Stimulated activated CD8-positive, alpha-beta memory T cell treated with anti-CD3 and anti-CD28 coated beads, Interleukin-7, amount 100 ng/mL, for 48 hours (primary cell): ENCODE measurements at places on chromosomes 1 and 21.

DNA sequence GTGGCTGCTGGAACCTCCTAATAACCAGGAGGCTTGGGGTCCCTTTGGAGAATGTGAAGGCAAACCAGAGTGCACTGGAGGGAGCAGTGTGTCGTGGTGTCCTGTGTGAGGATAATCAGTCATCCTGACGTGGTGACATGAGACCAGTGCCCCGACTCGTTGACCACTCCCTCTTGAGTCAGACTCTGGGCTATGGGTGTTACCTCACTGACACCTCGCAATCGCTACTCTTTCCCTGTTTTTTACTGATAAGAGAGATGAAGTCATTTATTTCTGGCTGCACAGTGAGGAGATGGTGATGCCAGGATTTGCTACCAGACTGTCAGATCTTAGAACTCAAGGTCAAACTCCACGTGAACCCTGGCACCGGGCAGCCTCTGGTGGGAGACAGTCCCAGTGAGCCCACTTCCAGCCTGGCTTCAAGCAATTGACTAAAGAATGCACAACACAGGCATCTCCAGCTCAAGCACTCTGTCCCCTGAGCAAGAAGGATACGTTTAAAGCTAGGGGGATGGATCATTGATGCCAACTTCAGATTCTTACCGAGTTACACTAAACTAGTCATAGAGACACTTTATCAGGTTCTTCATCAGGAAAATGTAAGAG lies 30.3 kb downstream of the UBASH3A start:
- no peak for DNase-seq

DNA sequence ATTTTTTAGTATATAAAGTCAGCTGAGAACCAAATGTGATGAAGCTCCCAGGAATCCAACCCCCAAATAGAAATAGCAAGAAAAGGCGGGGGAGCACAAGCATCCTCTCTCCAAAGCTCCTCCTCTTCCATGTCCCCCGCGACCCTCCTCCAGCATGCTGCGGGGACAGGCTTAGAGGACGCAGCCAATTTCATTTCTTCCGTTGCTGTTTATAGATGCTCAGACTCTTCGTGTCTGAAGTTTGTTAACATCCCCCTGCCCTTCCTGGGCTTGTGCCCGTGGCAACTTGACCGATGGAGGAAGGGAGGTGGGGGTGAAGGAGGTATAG lies 754 bp upstream of the NPPA start:
- no peak for DNase-seq

DNA sequence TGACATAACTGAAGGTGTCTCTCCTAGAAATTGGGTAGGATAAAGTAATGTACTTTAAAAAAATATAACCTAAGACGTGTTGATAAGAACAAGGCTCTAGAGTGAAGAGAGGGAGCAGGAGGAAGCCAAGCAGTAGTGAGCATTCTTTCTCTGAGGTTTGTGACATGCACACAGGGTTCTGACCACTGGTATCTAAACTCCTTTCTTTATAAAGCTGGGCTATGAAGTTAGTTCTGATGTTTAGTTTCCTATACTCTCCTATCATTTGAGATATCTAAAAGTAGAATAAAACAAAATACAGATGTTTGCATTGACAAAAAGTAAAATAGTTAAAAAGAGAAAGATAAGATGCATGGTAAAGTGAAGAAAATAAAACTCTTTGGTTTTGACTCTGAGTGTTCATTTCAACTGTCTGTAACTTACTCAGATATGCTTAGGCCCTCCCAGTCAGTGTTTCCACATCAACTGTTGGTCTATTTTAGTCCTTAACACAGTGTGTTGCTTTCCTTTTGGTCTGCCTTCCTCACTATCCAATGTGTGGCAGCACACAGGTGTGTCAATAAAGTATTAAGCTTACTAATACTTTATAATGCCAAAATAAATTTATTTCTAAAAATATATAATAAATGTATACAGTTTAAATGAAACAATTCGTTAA lies 543.5 kb downstream of the PTPRC start:
- no peak for DNase-seq

GRCh38 chr1:243706563-243706962 lies 143.5 kb downstream of the AKT3 start:
- no peak for DNase-seq

DNA sequence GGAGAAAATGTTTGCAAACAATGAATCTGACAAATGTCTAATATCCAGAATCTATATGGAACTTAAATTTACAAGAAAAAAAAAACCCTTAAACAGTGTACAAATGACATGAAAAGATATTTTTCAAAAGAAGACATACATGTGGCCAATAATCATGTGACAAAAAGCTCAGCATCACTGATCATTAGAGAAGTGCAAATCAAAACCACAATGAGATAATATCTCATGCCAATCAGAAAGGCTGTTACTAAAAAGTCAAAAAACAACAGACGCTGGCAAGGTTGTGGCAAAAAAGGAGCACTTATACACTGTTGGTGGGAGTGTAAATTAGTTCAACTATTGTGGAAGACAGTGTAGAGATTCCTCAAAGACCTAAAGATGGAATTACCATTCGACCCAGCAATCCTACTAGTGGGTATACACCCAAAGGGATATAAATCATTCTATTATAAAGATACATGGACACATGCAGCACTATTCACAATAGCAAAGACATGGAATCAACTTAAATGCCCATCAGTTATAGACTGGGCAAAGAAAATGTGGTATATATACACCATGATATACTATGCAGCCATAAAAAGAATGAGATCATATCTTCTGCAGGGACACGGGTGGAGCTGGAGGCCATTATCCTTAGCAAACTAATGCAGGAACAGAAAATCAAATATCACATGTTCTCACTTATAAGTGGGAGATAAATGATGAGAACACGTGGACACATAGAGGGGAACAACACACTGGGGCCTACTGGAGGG lies 123.2 kb downstream of the PTPRC start:
- no peak for DNase-seq

DNA sequence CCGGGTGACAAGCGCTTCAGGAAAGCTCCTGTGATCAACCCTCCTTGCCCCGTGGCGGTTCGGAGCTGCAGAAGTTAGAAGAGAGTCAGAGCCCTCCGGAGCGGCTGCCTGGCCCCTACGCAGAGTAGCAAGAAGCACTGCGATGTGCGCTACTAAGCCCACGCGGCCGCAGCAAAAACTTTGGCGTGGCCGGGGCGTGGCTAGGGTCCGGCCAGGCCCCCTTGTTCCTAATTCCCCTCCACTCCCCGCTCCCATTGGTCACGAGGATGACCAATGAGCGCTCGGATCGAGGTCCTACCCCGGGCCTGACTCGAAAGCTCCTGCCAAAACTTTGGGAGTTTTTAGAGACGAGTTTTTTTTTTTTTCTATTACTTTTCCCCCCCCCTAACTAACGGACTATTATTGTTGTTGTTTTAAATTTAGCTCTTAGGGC lies at the start of gene HLX:
HLX (plus strand) TSS at position 368 of the 433 bp plus-strand sequence. CDS start 415 bp downstream, outside the sequence.
- DNase-seq: no peak

DNA sequence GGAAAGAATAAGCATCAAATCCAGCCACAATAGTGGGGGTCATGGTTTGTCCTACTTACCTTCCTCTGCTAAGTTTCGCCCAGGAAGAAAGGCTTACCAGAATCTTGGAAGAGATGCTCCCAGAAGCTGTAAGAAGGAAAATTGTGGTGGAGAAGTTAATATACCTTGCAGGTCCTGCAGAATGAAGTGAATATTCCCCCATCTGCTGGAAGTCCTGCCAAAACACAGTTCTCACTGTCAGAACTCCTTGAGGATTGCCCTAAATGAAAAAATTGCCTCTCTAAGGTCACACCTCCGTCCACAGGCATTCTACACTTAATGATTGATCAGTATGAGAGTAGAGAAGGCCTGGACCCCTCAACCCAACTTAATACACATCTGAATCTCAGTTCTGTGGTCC lies 78.4 kb upstream of the RGS21 start:
- DNase-seq: no peak

GRCh38 chr1:27049100-27049499 lies 36.5 kb upstream of the TENT5B start:
- DNase-seq: no peak

DNA sequence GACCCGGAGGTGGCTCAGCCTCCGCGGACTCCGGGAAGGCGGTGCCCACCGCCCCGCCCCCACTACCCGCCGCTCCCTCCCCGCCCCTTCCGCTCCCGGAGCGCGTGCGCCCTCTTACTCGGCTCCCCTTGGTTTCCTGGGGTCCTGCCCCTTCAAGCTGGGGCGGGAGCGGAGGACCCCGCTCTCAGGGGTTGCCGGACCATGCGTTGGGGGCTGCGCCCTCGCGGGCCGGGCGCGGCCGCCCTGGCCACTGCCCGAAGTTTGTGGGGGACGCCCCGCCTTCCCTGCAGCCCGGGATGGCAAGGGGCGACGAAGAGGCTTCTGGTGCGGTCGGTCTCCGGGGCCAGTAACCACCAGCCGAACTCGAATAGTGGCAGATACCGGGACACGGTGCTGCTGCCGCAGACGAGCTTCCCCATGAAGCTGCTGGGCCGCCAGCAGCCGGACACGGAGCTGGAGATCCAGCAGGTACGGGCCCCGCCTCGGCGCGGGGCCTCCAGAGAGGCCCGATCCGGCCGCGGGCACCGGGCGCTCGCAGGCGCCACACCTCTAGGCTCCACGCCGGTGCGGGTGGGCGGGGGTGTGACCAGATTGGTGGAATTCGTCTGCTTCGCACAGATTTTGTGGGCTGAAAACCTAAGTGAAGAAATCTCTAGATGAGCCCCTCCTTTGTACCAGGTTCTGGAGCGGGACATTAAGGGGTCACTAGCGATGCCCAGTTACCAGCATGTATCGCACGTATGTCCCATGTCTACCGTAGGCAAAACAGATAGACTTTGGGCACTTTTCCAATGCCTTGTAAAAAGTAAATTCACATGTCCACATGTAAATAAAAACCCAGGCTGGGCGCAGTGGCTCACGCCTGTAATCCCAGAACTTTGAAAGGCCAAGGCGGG lies at the start of gene IARS2:
IARS2 (plus strand) TSS at position 117 of the 896 bp plus-strand sequence; CDS start at position 202, 85 bp downstream.
- DNase-seq: peak; percentile 81

DNA sequence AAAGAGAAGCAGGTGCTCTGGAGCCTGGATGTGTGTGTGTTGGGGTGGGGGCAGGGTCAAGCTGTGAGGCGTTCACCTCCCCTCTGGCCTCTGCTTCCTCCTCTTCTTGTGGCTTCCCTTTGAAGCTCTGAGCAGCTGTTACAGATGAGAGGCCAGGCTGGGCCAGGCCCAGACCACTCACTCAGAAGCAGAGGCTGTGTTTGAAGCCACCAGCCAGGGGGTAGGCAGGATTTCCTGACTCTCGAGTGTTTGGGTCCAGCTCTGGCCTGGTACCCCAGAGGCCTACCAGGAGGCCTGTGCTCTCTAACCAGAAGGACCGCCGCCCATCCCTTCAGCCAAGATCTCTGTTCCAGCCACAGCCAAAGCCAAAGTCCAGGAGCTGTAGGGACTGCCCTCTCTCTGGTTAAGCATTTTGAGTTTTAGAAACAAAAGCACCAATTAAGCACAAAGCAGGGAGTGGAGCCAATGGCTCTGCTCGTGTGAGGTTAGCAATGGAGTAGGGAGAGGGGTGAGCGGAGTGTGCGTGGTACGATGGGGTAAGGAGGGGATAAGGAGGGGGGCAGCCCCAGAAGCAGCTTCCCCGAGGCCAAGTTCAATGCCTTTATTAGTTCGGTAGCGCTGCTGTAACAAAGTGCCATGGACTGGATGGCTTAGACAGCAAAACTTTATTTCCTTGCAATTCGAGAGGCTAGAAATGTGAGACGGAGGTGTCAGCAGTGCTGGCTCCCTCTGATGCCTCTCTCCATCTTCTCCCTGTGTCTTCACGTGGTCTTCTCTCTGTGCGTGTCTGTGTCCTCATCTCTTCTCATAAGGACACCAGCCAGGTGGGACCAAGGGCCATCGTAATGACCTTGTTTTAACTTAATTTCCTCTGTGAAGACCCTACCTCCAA lies 20.5 kb downstream of the RCSD1 start:
- DNase-seq: no peak

- DNase-seq: no peak
These were observed 4.0 kb downstream of the OSCP1 start for GRCh38 chr1:36446271-36446670.

GRCh38 chr1:233656032-233656635 lies 42.2 kb downstream of the KCNK1 start:
- DNase-seq: no peak

DNA sequence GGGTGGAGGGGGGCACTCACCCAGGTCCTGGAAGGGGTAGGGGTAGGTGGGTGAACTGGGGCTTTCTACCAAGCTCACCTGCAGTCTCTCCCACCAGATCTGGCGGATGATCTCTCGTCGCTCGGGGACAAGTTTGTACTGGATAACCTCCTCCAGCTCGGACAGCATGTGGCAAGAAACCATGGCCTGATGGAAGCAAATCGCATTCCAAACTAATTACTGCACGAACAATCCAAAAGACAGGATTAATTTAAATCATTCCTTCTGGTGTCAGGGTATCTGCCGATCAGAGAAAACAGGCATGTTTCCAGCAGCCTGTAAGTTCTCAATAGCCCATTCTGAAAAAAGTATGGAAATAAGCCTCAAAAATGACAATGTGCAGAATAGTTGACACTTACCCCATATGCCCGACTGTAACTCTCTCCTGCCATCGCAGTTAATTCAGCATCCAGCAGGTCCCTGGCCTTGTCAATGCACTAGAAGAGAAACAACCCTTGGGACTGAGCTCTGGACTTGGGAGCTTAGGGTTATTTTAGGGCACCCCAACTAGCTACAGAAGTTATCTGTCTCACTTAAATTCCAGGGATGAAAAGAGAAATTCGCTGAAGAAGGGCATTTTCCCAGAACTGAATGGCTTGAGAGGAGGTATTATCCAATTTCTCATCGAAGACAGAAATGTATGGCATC lies 44.4 kb upstream of the ANGPTL7 start:
- DNase-seq: no peak

DNA sequence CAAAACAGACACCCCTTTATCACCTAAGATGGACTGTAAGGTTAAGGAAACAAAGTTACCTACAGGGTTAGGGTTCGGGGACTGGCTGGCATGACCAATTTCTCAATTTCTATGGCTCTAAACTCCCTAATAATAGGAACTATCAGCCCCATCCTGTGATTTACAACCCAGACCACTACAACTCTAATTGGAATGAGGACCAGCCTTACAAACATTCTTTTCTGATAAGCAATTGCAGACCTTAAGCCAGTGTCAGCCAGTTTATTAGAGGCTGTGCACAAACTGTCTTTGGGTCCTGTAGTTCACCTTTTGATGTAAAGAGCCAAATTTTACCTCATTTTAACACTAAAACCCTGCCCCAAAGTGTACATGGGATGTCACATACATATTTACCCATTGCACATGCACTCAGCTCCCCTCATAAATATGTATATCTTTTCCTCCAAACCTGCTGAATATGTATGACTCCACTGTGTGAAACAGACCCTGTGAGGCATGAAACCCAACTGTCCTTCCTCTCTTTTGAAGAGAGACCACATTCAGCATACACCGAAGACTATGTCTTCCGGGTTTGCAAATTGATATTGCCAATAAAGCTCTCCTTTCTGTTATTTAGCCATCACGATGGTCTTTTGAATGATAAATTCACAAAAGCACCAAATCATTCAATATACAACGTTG lies 7.3 kb upstream of the APP start:
- DNase-seq: no peak

GRCh38 chr1:207959141-207959825 lies 48.4 kb upstream of the CD34 start:
- no peak for DNase-seq

- no peak for DNase-seq
These were observed 81.6 kb downstream of the FAF1 start for GRCh38 chr1:50878434-50878833.

GRCh38 chr1:85319491-85319890 lies 43.1 kb upstream of the BCL10 start:
- DNase-seq: no peak
